GM12865 (cell line): ENCODE measurements at places on chromosomes 7 and 10.

- no peak for DNase-seq
These were observed 20.2 kb upstream of the PDGFA start for GRCh38 chr7:539731-540411.

GRCh38 chr7:120979765-120980499, 8.6 kb upstream of the CPED1 start:
- no peak for DNase-seq

GRCh38 chr7:135847242-135847641, 98.6 kb upstream of the FAM180A start:
- DNase-seq = no peak

DNA sequence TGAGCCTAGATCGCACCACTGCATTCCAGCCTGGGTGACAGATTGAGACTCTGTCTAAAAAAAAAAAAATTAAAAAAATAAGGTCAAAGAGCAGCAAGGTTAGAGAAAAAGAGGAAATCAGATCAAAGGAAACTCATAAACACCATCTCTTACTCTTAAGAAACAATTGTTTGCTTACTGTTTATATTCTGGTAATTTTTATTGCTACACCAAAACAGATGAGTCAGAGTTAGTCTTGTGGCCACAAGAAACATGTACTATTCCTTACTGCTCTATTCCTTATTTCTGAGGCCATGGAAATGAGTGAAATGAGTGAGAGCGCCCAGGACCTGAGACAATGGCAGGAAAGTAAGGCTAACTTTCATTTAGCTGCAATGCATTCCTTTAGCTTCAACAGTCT, 387.3 kb downstream of the HPSE2 start:
- no peak for DNase-seq

DNA sequence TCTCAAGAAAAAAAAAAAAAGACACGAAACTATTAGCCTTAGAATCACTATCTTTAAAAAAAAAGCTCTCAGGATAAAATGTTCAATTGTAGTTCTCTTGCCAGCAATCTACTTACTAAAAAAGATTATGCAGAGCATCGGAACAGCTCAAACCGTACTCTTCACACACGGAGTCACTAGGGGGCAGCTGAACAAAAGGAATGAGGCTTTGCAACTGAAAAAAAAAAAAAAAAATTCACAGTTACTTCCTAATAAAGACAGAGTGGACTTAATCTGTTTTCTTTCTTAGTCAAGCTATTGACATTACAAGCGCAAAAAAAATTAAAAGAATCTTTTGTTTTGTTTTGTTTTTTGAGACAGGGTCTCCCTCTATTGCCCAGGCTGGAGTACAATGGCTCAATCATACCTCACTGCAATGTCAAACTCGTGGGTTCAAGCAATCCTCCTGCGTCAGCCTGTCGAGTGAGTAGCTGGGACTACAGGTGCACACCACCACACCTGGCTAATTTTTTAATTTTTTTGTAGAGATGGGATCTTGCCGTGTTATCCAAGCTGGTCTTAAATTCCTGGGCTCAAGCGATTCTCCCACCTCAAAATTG, 11.5 kb downstream of the PMS2 start:
- peak; percentile 70 for DNase-seq

DNA sequence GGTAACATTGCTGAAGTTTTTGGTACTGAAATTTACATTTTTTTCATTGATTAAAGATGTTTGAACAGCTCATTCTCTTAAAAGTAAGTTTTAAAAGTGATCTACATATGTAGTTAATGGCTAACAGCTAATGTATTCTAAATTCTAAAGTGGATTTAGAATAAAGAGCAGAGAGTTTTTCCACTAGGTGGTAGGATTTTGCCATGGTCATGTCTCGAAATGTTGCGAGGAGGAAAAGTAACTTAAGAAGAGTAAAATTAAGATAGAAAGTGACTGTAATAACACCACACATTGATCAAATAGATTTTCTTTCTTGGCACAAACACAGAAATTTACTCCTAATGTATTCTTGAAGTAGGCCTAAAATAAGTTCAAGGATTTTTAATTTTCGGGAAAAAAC, 19.8 kb downstream of the LSMEM1 start:
- DNase-seq = no peak

- DNase-seq = no peak
These were observed 90.0 kb downstream of the GRK5 start for GRCh38 chr10:119297207-119297968.

- DNase-seq = no peak
These were observed 491.0 kb upstream of the FOXK1 start for GRCh38 chr7:4191046-4191445.

- DNase-seq = no peak
These were observed 23.8 kb downstream of the DHX32 start for GRCh38 chr10:125857185-125857760.
